ENCODE measurements at places on chromosomes 5 and 9.

DNA sequence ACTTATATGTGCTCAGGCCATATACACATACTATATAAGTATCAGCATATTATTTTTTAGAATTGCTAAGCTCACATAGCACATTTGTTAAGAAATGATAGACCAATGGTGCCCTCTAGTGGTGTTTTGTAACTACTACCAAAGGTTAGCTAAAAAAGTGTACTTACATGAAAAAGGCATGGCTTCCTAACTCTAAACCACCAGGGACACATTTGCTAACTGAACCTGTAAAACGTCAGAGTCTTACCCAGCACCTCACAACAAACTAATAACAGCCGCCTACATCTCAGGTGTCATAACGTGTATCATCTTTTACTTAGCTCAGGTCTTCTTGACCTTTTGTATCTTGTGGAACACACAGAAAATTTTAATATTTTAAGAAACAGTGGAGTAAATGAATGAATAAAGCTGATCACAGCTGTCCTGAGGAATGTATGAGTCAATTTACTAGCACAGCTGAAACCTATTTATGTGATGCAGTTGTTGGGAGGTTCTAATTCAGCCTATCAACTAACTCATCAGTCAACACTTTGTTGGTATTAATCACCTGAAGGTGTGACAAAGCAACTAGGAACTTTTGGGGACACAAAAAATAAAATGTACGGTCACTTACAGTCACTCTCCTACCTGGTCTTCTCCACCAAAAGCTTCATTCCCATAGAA, 72.9 kb downstream of the BAAT start:
- DNase-seq, result no peak

DNA sequence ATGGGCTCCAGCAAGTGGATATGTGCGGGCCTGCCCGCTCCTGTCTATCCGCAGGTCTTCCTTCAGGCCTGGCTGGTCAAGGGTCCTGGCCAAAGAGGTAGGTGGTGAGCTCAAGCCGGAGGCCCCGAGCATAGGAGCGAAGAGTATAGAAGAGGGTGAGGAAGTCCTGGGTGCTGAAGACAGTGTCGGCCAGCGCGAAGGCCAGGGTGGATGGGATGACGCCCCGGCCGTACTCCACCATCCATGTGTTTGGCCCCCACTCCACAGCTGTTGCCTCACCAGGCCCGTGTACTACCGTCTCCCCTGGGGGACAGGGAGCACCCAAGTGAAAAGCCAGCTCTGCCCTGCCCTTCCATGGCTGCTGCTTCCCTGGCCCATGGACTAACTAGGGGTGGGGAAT, 2.0 kb downstream of the SIGMAR1 start:
- DNase-seq, result no peak

DNA sequence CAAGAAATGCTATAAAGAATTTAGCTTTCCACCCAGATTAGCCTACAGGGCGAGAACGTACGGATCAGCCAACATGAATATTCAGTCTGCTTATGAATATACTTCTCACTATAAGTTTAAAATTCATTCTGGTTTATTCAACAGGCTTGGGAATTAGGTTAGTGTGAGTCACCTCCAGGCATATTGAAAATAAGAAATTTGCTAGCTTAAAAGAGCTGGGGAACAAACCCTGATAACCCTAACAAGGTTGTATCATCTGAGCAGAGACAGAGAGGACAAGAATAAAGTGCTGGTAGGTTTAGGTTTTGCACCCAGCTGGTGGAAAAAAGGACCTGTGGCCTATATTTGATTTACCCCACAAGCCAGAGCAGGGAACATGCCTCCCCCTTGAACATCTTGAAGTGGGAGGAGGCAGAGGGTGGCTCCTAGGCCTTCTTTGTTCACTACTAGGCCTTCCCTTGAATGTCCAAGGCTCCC, 12.3 kb downstream of the FNBP1 start:
- DNase-seq, result no peak

GRCh38 chr5:133698646-133699526, 86.5 kb upstream of the FSTL4 start:
- no peak for DNase-seq

DNA sequence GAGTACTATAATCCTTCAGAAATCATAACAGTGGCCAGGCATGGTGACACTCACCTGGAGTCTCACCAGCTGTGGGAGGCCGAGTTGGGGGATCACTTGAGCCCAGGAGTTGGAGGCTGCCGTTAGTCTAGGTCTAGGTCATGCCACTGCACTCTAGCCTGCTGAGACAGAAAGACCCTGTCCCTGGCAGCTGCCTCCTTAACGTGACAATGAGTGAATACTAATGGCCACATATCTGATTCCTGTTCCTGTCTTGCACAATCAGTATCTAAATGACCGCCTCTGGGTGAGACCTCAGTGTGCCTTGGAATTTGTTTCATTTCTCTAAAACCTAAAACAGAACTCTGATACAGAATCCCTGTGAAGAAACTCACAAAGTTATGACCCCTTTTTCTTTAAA, 131.0 kb upstream of the DAB2 start:
- no peak for DNase-seq

Data from CD8-positive, alpha-beta memory T cell (primary cell).